Central memory CD8-positive, alpha-beta T cell (primary cell): ENCODE measurements at places on chromosomes 3 and 15.

- DNase-seq = no peak
- H3K27ac ChIP-seq = peak overlapping the region; percentile 96
- H3K4me1 ChIP-seq = peaks cover 42% of the 10 kb centered on the region
- peaks cover 54% of the 10 kb centered on the region for H3K36me3 ChIP-seq
- peak overlapping the region; percentile 80 for H3K4me3 ChIP-seq
- H3K27me3 ChIP-seq = no peaks in the 10 kb centered on the region
Measured at GRCh38 chr3:56724676-56725075, 41.6 kb upstream of the TASOR start.

DNA sequence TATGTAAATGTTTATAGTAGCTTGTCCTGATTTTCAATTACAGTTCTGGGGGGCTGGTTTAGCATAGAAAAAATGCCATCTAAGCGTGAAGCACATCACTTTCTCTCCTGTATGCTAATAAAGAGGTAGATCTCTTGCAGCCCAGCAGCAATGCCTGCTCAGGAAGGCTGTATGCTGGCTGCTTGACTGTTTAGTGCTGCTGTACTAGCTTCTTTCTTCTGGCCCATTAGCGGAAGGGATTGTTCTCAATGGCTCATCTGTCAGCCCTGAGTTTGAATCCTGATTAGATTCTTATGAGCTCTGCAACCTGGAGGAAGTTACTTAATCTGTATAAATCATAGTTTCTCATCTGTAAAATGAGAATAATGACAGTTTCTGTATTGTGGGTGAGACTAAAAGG lies 478.9 kb downstream of the ERC2 start:
- H3K36me3 ChIP-seq = no peaks in the 10 kb centered on the region
- H3K4me1 ChIP-seq = no peaks in the 10 kb centered on the region
- H3K4me3 ChIP-seq = no peak overlapping the region
- DNase-seq = no peak
- no peak overlapping the region for H3K27ac ChIP-seq

- H3K36me3 ChIP-seq = no peaks in the 10 kb centered on the region
- H3K27ac ChIP-seq = no peak overlapping the region
- no peaks in the 10 kb centered on the region for H3K27me3 ChIP-seq
- DNase-seq = no peak
- no peaks in the 10 kb centered on the region for H3K4me1 ChIP-seq
Measured at GRCh38 chr3:54361746-54362283, 239.5 kb downstream of the CACNA2D3 start.

GRCh38 chr3:116886202-116886893 lies 176.8 kb downstream of the TUSC7 start:
- H3K27me3 ChIP-seq = no peaks in the 10 kb centered on the region
- no peaks in the 10 kb centered on the region for H3K36me3 ChIP-seq
- no peak overlapping the region for H3K27ac ChIP-seq
- H3K4me3 ChIP-seq = no peak overlapping the region

DNA sequence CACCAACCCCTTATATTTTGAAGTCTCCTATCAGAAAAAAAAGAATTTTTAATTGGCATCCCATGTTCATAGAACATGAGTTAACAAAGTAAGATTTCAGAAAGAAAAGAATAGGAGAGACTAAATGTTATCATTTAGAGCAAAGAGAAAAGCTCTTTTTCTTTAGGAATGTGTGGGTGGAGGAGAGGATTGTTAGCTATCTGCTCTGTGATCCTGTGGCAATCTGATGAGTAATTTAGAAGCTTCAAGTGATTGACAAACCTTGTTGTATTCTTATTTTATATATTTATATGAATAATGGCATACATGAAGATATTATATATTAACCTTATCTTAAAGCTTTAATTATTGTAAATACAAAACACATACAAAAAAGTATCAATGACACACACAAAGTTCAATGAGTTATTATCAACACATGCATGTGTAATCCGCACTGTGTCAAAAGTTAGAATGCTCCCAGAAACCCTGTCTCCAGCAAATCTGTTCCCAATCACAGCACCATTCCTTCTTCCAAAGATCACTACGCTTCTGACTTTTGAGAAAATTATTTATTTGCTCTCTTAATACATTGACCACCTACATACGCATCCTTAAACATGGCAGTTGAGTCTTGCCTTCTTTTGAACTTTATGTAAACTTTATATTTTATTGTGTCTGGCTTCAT lies 907.4 kb downstream of the MCTP2 start:
- no peak for DNase-seq
- no peak overlapping the region for H3K4me3 ChIP-seq
- H3K36me3 ChIP-seq = no peaks in the 10 kb centered on the region

DNA sequence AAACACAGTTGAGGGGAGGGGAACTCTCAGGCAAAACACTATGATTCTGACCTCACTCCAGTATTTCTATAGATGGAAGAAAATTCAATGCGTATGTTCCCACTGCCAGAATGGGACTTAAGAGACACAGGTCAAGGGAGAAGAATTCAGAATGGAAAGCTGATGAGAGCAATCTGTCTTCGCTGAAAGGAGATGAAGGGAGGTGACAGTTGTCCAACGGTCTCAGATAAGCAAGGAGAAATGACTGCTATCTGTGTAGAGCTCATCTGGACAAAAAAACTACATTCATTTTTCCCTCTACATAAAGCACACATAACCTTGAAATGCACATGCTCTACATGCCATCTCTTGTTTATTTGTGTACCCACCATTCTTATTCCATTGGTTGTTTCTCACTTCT lies 405.1 kb downstream of the LSAMP start:
- no peak for DNase-seq
- H3K4me1 ChIP-seq = no peaks in the 10 kb centered on the region

- H3K27me3 ChIP-seq = peaks cover 59% of the 10 kb centered on the region
- no peak overlapping the region for H3K4me3 ChIP-seq
- DNase-seq = no peak
Measured at GRCh38 chr15:57526615-57527014, 65.1 kb upstream of the MYZAP start.

GRCh38 chr3:49022688-49023171 lies 809 bp downstream of the NDUFAF3 start:
- DNase-seq = no peak
- H3K27ac ChIP-seq = peak overlapping the region; percentile 96
- H3K36me3 ChIP-seq = peaks cover 39% of the 10 kb centered on the region

GRCh38 chr3:140078343-140078742 lies 143.4 kb downstream of the CLSTN2 start:
- H3K4me3 ChIP-seq = no peak overlapping the region
- H3K27me3 ChIP-seq = peaks cover 54% of the 10 kb centered on the region
- no peak for DNase-seq

GRCh38 chr3:118544458-118544857 lies 490.2 kb downstream of the IGSF11 start:
- H3K27ac ChIP-seq = no peak overlapping the region
- H3K27me3 ChIP-seq = no peaks in the 10 kb centered on the region
- no peak for DNase-seq
- H3K4me3 ChIP-seq = no peak overlapping the region
- H3K4me1 ChIP-seq = no peaks in the 10 kb centered on the region
- no peaks in the 10 kb centered on the region for H3K36me3 ChIP-seq

DNA sequence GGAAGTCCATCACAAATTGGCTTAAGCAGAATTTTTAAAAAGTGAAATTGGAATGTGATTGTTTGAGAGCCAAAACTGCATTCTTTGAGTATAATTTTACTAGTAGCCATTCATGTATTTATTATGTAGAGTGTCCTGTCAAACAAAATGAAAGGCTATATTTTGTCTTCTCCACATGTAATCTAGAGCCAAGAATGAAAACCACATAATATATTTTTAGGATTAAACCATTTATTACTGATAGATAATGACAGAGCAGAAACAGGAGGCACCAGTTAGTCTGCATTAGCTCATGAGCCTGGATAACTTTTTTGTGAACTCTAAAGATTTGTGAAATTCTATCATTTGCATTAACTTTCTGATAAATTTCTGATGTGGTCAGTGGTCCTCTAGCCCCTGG lies 130.2 kb downstream of the FILIP1L start:
- no peaks in the 10 kb centered on the region for H3K4me1 ChIP-seq
- H3K4me3 ChIP-seq = no peak overlapping the region
- H3K36me3 ChIP-seq = no peaks in the 10 kb centered on the region
- no peak overlapping the region for H3K27ac ChIP-seq
- no peaks in the 10 kb centered on the region for H3K27me3 ChIP-seq
- no peak for DNase-seq

- DNase-seq = no peak
- H3K27ac ChIP-seq = no peak overlapping the region
- no peaks in the 10 kb centered on the region for H3K27me3 ChIP-seq
- peaks cover 8% of the 10 kb centered on the region for H3K4me1 ChIP-seq
- H3K36me3 ChIP-seq = peaks cover 1% of the 10 kb centered on the region
- H3K4me3 ChIP-seq = no peak overlapping the region
Measured at GRCh38 chr3:189714991-189715961, 84.1 kb downstream of the TP63 start.

DNA sequence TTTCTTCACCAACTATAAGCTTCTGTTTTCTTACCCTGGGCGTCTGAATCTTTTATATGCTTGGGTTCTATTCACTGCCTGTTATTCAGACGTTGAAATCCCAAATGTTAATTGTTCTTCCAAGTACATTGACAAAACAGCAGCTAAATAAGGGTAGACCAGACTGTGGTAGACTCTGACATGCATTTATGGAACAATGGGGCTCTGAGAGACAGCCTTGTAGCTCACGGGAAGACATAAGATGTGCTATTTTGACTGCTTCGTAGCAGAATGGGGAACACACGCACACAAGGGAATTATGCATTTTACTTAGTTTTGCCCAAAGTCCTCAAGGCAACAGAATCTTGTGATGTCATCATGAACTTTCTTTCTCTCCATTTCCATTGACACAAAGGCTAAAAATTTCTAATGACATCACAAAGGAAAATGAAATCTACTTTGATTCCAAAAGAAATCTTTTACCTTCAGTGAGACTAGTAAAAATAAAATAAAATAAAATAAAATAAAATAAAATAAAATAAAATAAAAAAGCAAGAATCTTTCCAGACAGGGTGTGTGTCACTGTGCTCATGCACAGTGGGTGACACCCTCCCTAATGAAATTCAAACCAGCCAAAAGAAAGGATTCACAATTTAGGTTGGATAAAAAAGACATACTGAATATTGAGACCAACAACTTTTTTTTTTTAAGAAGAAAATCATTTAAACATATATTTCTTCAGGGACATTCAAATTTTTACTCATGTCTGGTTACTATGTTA lies 346.6 kb downstream of the ZBTB20 start:
- H3K36me3 ChIP-seq = peaks cover 4% of the 10 kb centered on the region
- H3K4me3 ChIP-seq = no peak overlapping the region
- peaks cover 14% of the 10 kb centered on the region for H3K4me1 ChIP-seq
- no peak for DNase-seq
- H3K27me3 ChIP-seq = no peaks in the 10 kb centered on the region

GRCh38 chr15:81296673-81297072 lies 27.3 kb downstream of the STARD5 start:
- peaks cover 98% of the 10 kb centered on the region for H3K4me1 ChIP-seq
- no peaks in the 10 kb centered on the region for H3K27me3 ChIP-seq
- H3K36me3 ChIP-seq = peaks cover 51% of the 10 kb centered on the region
- H3K4me3 ChIP-seq = peak overlapping the region; percentile 99
- DNase-seq = peak; percentile 51

DNA sequence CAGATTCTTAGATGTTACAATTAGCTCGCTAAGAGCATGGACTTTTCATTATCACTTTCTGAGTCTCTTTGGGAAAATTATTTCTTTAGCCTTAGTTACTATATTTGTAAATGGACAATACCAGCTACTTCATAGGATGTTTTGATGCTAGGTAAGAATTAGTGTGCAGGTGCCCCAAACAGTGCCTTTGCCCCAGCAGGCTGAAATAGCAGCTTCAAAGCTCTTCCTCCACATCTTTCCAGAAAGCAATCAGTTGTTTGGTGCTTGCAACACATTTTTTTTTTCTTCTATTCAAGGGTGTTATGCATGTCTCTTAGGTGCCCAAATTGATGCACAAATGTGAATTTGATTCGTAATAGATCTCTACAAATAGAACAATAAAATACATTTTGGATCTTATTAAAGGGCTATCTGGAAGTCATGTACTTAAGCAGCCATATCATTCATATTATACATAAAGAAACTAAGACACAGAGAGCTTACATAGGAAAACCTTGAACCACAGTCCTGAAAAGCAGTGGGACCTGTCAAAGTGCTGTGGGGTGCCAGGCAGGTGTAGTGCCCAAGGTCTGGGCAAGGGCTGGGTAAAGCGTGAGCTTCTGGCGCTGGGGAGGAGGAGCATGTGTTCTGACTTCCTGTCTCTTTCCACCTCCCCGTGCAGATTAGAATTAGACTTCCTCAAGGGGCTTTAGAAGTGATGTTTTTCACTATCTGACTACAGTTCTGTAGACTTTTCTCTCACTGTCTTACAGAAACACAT lies 62.9 kb downstream of the FNDC3B start:
- peaks cover 44% of the 10 kb centered on the region for H3K4me1 ChIP-seq
- no peak for DNase-seq
- H3K4me3 ChIP-seq = peak overlapping the region; percentile 20
- H3K27ac ChIP-seq = peak overlapping the region; percentile 71

DNA sequence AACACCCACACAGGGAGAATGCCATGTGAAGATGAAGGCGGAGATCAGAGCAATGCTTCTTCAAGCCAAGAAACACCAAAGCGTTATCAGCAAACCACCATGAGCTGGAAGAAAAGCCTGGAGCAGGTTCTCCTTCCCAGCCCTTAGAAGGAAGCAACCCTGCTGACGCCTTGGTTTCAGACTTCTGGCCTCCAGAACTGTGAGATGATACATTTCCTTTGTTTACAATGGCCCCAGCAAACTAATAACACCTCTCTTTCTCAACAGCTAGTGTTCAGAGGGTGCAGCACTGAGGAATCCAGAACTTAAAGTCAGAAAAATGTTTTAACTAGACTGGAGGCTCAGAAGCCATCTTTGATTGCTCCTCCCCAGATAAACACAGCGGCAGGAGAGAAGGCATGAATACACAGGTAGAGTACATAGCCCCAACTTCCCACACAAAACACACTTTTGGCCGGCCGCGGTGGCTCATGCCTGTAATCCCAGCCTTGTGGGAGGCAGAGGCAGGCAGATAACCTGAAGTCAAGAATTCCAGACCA lies 132.4 kb upstream of the LPP start:
- no peak for DNase-seq
- H3K4me1 ChIP-seq = no peaks in the 10 kb centered on the region
- peaks cover 1% of the 10 kb centered on the region for H3K36me3 ChIP-seq

DNA sequence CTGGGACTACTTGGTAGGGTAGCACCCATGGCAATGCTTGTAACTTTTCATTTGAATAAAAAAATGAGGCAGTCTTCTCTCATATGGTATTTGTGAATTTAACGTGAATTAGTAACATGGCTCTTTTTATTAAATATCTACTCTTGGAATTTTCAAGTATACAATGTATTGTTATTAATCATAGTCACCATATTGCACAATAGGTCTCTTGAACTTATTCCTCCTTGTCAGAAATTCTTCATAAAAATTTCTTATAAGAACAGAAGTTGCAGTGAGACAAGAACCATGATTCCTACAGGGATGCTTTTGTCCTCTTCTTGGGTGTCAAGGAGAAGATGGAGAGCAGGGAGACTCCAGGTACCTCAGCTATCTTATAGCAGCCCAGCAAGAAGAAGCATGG lies 203.8 kb upstream of the FEZF2 start:
- no peak overlapping the region for H3K4me3 ChIP-seq
- no peak overlapping the region for H3K27ac ChIP-seq
- peaks cover 2% of the 10 kb centered on the region for H3K36me3 ChIP-seq
- no peak for DNase-seq
